ENCODE measurements at places on chromosomes 4 and X.

GRCh38 chr4:23060776-23061175 lies 368.0 kb downstream of the GBA3 start:
- DNase-seq: no peak

- DNase-seq: no peak
These were observed 7.6 kb downstream of the MAD2L1 start for GRCh38 chr4:120059036-120059435.

DNA sequence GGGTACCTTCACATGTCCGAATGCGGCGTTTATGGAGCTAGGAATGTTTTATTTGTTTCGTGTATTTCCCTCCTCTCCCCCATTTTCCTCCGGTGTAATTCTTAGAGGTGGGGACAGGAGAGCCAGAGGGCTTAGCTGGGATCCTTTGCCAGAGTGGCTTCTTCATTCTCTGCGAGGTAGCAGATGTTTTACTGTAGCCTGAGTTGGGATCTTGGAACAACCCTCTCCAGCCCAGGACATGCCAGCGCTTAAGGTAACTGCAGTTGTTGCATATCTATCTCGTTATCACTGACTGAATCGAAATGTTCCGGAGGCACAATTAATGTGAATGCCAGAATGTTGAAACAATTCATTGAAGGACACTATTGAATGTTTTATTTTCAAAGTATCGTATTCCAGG lies 59.0 kb upstream of the DYNLT3 start:
- no peak for DNase-seq

- DNase-seq: no peak
These were observed 108.5 kb downstream of the PHKA2 start for GRCh38 chrX:18875256-18875878.

DNA sequence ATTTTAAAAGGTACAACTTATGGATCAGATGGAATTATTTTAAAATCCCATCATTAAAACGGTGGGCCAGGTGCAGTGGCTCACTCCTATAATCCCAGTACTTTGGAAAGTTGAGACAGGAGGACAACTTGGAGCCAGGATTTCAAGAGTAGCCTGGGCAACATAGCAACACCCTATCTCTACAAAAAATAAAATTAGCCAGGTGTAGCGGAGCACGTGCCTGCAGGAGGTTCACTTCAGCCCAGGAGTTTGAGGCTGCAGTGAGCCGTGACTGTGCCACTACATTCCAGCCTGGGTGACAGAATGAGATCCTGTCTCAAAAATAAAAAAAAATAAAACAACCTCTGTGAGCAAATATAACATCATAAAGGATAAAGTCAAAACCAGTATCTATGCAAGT lies 11.4 kb downstream of the ADH5 start:
- no peak for DNase-seq
